ENCODE measurements at places on chromosomes 2 and 18.

- no peak for DNase-seq
Observed at GRCh38 chr2:233039846-233040530, 7.5 kb downstream of the NEU2 start.

DNA sequence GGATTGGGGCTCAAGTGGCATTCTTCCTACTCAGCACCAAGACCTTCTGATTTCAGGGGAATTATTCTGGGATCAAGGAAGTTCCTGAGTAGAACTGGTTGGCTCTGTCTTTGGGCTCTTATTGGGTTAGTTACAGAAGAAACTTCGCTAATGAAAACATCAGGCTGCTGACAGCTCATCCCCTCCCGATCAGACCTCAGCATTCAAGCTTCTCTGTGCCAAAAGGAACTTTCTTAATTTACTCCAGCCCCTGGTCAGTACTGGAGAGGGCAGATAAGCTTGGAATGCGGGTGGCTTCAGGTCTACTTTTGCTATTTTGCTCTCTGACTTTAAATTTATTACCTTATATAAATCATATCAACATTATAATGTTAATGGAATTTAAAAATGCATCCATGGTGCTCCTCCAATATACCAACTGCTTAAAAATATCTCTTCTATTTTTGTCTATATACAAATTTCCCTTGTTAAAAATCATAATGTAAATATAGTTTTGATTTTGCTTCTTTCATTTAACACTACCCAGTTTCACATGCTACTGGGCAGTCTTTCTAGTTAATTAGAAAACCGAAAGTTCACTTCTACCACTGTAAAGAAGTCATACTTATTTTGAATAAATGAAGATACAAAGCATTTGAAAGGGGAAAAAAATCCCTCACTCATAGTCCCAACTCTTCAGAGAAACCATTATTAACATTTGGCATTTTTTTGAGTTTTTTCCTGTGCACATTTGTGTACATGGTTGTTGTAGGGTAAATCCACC is 34.4 kb downstream of the PCARE start:
- no peak for DNase-seq

GRCh38 chr2:55896633-55897032 is 26.9 kb downstream of the EFEMP1 start:
- no peak for DNase-seq

DNA sequence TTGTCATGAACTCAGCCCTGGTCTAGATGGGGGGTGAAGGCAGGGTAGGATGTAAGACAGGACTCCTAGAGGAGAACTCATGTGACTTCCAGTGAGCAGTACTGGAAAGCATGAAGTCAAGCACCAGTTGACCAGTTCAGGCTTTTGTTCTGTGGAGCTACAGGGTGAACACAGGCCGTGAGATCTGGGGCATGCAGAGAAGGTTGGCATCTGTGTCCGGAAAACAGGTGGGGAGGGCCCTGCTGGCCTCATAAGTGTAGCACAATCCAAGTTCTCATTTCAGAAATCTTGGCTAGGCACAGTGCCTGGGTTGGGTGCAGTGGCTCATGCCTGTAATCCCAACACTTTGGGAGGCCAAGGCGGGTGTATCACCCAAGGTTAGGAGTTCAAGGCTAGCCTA is 50.9 kb upstream of the SPATS2L start:
- no peak for DNase-seq

DNA sequence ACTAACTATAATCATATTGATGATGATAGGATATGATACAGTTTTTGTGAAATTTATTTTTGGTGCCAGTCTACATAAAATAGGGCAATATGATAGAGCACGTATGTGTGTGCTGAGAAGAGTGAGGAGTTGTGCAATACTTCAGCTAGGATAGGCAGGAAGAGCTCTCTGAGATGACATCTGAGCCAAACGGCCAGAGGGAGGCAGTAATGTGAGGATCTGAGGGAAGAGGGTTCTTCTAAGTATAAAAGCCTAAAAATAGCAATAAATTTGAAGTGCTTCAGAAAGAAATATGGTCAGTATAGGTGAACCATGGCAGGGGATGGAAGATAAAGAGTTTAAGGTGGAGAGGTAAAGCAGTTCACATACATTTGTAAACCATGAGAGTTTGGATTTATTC is 102.5 kb downstream of the OLA1 start:
- no peak for DNase-seq

- DNase-seq = no peak
Observed at GRCh38 chr2:98388081-98388480, 41.8 kb downstream of the CNGA3 start.

GRCh38 chr2:172092716-172093415 is 7.6 kb downstream of the DLX1 start:
- no peak for DNase-seq

Data from activated T-helper 1 cell treated with anti-CD3 and anti-CD28 coated beads, Interleukin-2, amount 50 U/mL, for 16 hours (primary cell).